ENCODE measurements at places on chromosomes 7 and 10.

DNA sequence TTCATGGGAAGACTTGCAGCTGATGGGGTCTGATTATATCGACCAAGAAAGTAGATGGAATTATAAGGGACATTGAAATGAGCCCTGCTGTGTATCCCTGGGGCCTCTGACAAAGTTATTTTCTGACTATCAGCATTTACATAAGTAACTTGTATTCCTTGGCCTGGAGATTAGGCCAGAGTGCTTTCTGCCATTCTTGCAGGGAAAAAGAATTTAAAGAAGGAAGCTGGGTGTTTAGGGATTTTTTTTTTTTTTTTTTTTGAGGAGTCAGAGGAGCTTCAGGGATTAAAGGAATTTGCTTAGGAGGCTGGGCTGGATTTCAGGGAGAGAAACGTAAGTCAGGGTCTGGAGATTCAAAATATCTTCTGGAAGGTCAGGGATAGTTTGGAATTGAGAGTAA lies 4.6 kb downstream of the SPAM1 start:
- DNase-seq = no peak

GRCh38 chr7:57354679-57355338 lies 95.2 kb upstream of the ZNF716 start:
- no peak for DNase-seq

GRCh38 chr7:156082048-156083040 lies 270.1 kb upstream of the SHH start:
- no peak for DNase-seq

DNA sequence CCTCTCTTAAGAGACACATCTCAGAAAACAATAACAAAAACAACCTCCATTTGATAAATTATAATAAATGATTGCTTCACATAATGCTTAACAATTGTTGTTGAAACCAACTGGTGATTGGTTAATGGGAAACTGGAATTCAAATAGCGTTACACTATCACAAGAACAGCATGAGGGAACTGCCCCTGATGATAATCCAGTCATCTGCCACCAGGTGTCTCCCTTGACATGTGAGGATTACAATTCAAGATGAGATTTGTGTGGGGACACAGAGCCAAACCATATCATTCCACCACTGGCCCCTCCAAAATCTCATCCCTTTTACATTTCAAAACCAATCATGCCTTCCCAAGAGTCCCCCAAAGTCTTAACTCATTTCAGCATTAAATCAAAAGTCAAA lies 375.9 kb downstream of the BMPER start:
- no peak for DNase-seq

DNA sequence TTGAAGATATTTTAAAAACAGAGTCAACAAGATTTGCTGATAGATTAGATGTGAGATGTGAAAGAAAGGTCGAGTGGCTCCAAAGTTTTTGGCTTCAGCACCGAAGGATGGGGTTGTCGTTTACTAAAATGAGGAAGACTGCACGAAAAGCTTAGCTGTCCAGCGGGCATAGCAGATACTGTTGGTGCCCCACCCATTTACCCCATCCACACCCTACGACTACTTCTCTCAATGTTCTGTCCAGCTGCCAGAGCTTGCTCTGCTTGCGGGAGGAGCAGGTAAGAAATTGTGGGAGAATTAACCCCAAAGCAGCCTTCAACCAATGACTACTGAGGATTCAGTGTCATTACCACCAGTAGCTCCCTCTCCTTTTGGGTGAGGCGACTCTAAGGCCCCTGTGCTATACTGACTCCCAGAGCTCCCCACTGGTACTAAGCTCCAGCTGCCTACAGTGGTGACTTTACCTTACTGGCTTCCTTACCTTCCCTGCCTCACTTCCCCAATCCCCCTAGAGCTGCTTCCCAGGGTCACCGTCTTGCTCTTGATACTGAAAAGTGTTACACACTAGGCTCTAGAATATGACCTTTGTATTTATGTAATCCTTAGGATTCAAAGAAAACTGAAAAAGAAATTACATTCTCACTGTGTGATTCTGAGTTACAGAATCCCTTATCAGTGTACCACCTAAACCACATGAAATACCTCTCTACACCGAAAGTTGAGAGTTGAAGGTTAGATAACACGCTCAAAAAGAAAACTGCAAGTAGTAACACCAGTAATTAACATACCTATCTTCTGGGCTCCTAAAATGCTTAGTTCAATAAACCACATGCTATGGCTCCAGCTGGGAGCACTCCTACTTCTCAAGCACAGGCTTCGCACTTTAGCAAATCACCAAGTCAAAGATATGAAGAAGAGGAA lies 22.3 kb downstream of the CACUL1 start:
- no peak for DNase-seq

DNA sequence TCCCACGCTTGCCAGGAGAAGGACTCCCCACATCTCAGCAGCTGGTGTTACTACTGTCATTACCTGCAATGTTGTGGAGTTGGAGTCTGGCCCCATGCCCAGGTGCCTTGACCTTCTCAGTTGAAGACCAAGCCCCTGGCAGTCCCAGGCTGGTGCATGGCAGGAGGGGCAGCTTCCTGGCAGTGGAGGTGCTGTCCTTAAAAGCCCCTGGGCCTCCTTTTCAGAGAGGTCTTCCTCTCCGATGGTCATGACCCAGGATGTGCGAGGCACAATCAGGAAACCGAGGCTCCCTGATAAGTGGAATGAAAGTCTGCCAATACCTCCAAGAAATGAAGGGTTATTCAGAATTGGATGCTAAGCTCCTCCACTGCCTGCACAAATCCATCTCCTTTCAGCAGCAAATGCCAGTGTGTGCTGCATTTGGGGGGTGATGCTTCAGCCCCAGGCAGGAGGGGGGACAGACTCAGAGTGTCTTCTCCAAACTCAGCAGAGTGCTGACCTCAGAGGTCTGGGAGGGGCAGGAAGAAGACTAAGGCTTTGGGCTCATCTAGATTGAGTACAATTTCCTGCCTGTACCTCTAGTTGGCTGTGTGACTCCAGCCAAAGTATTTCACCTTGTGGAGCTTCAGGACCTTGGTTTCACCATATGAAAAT lies 97.0 kb upstream of the DDC start:
- DNase-seq = no peak

DNA sequence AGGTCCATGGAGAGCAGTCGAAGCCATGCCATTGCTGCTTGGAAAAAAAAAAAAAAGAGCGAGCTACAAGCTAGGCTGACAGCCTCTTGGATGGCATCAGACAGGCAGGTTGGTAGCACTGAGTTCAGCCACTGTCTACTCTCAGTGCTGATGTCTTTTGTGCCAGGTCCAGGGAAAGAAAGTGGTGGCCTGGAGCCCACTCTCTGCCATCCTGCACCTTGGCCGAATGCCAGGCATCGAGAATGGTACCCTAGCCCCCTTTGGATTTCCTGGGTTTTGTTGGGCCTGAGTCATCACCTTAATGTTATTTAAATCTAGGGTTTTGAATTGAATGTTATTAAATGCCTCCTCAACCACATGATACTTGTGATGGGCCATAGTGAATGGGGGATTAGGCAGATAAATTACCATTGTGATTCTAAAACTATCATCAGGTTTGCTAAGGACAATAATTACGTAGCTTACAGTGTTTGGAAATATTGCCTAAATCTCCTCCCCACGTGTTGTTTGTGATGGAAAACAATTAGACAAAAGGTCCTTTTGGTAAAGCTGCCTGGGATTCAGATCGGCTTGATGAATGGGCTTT lies 195.7 kb upstream of the GPR26 start:
- no peak for DNase-seq

DNA sequence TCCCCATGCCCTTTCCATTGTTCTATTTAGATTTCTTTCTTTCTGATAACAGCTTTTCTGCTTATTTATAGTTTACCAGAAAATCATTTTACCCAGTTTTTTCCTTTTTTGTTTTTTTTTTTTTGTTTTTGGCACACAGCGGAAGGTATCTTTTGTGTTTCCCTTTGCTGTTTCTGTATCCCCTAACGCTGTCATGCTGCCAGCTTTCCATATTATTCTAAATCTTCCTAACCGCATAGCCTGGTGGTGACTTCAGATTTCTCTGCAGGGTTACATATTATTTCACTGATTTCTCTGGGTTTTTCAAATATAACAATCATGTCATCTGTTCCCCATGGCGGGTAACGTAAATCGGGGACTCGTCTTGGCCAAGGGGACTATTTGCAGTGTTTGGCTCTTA lies 4.0 kb upstream of the SLC29A4 start:
- DNase-seq = no peak

DNA sequence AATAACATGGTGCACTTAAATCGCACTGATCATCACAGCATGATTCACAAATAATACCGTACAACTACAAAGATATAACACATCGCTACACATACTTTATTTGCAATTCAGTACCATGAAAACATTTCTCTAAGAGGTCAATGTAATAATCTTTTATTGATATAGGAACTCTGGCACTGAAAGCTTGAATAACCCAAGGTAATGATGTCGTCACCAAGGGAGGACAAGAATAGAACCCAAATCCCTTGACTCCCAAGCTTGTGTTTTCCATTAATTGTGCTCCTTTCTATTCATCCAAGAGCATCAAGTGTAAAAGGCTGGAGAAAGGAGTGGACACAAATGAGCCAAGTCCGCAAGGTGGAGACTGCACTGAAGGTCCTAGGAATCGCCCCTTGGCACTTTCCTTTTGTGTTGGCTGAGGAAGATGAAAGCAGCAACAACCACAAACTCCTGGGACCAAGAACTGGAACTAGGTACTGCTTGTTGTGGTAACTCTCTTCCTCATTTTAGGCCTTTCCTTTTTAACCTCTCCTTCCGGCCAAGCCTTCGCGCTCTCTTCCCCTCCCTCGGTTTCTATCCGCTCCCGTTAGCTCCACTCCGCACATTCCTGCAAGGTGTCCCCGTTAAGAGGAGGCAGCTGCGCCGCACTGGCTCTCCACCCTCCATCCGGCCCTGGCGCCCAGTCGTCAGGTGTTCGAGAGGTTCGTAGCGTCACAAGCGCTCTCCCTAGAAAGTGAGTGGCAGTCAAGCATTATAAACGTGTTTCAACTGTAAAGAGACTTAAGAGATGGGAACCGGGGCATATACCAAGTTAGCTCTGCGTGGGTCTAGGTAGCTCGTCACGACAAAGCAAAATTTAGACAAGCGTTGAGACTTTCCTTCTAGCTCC lies 1.0 kb upstream of the CBLL1 start:
- peak; percentile 80 for DNase-seq

GRCh38 chr7:82183634-82184033 lies 259.9 kb downstream of the CACNA2D1 start:
- DNase-seq = no peak

DNA sequence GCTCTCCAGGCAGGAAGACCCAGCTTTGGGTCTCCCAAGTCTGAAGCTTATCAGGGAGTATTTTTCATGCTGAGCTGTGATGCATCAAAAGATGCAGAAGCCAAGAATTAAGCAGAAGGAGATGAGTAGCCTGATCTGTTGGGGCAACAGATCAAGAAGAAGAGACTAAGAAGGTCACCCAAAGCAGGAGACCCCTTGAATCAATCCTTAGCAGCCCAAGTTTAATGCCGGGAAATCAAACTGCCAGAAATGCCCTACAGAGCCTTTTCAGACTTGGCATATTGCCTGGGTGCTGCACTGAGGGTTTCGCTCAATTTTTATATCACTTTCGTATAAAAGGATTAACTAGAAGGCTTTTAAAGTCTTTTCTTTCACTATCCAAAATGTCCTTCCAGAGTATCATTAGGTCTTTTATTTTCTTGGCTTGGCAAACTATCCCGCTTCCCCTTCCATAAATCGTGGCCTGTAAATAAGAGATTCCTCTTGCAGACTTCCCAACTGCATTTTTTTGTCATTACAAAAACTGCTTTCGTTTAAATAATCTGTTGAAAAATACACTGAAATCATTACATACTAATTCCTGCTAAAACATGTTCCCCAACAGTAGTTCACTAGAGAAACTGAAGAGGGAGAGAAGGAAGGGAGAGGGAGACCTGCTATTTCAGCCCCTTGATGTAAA lies 49.0 kb upstream of the STK17A start:
- no peak for DNase-seq

DNA sequence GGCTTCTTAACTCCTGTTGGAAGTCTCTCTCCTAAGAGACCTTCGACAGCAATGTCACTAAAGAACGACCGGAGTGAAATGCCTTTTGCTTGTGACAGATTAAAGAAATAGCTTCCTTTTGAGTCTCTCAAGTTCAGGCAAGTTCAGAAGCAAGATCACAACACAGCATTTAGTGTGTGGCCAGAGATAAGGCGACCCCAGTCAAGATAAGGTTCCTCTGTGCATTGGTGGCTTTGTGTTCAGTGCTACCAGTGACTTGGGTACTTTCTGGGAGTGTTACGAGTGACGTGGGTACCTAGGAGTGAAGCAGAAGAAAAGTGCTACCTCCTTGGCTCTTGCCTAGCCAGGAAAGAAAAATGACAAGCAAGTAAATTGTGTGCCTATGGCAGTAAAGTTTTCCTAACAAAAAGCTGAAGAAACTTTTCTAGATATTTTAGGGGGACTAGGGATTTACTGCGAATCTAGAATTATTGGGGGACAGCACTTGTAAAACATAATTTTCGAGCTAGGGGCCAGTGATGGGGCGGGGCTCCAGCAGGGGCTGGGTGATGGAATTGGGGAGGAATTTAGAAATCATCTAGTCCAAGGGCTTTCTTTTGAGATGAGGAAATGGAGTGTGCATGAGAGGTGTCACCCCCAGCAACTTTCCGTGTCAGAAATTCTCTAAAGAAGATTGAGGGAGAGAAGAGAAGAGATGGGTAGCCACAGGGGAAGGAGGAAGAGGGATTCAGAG lies 191.9 kb upstream of the LYZL2 start:
- peak; percentile 46 for DNase-seq

DNA sequence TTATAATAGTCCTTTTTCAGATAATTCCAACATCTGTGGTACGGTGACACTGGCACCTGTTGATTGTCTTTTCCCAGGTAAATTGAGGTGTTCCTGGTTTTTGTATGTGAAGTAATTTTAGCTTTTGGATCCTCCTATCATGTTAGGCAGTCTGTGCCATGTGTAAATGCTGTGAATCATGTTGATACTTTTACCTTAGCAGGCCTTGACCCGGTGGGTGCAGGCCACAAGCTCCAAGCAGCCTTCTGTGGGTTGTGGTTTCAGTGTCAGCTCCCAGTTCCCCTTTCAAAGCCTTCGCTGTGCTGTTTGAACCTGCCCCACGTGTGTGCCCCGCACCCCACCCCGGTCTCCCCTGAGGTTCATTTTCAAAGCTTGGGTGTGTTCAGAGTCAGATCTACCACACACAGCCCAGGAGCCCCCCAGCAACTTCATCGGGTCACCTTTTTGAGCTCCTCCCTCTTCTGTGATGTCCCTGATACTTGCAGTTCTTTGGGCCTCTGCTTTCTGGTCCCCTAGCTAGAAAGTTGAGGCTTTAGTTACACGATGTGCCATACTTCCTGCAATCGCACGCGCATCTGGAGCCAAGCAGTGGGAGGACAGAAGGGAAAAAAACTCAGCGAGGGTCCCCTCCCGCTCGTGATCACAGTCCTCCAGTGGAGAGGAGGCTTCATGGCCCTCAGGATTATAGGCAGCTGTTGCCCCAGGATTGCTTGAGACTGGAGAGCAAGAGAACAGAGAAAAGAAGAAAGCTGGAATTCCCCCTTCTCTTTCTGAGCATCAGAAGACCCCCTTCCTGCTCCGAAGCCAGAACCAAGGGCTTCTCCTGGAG lies 8.7 kb upstream of the BHLHA15 start:
- no peak for DNase-seq

DNA sequence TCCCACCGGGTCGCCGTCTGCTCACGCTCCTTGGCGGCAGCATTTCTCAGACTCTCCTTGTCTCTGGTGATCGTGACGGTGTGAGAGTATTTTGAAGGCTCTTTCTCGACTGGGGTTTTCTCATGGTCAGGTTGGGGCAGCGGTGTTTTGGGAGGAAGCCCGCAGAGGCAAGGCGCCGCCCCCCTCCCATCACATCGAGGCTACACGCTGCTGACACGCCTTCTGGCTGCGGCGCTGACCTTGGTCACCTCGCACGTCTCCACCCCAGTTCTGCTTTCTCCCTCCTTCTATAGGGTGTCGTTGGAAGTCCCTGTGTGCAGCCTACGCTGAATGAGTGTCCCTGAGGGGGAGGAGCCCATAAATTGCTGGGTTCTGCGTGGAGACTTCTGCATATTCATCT lies 55.2 kb downstream of the GLRX3 start:
- DNase-seq = no peak

Data from cardiac septum (tissue), 1 donor.